ENCODE measurements at places on chromosomes 7 and 10. TPM values are rescaled to one million over a fixed set of nuclear protein-coding genes. Genes with fewer than 3 reads are reported as not detected.

Gene SLC13A4
- total RNA-seq: 0.52 TPM

Gene CD36
- total RNA-seq: 9.4 TPM

Gene CALCR
- total RNA-seq: not detected

Gene MSMB
- total RNA-seq: not detected

Gene TUBAL3
- total RNA-seq: not detected

Gene MOGAT3
- not detected for total RNA-seq

Gene GRM3
- total RNA-seq: not detected

Gene NACAD
- 3.2 TPM for total RNA-seq

Gene OR9A2
- total RNA-seq: not detected

Gene GARIN1A
- 0.02 TPM for total RNA-seq

Data from M059J (cell line).